ENCODE measurements at places on chromosomes 16 and 17.

GRCh38 chr17:32876417-32877163, at the start of gene MYO1D:
Gene MYO1D, minus strand, starts transcription at chr17:32877124. Its CDS starts 252 bp downstream, at chr17:32876872.
- DNase-seq = peak; percentile 72
- peak within 1 kb of the TSS; percentile 94 for H3K4me3 ChIP-seq
- peak within 1 kb of the TSS; percentile 74 for H3K27ac ChIP-seq
- peaks cover 9% of the 10 kb centered on the region for H3K27me3 ChIP-seq
- peaks cover 11% of the 10 kb centered on the region for H3K4me1 ChIP-seq
- H3K36me3 ChIP-seq = no peaks in the 10 kb centered on the region

GRCh38 chr17:3846437-3847164, 555 bp upstream of the NCBP3 start:
- H3K4me1 ChIP-seq = peaks cover 13% of the 10 kb centered on the region
- H3K4me3 ChIP-seq = peak overlapping the region; percentile 91
- H3K27me3 ChIP-seq = peaks cover 6% of the 10 kb centered on the region
- H3K36me3 ChIP-seq = peaks cover 20% of the 10 kb centered on the region

GRCh38 chr17:4090898-4091297, 51.9 kb downstream of the ZZEF1 start:
- no peak overlapping the region for H3K27ac ChIP-seq
- H3K4me3 ChIP-seq = no peak overlapping the region
- no peaks in the 10 kb centered on the region for H3K27me3 ChIP-seq
- H3K4me1 ChIP-seq = no peaks in the 10 kb centered on the region
- no peak for DNase-seq

GRCh38 chr16:19384656-19385055, 33.0 kb upstream of the TMC5 start:
- peaks cover 52% of the 10 kb centered on the region for H3K27me3 ChIP-seq
- H3K27ac ChIP-seq = no peak overlapping the region
- no peak overlapping the region for H3K4me3 ChIP-seq
- no peak for DNase-seq
- no peaks in the 10 kb centered on the region for H3K36me3 ChIP-seq

- DNase-seq = no peak
- no peak overlapping the region for H3K27ac ChIP-seq
- H3K36me3 ChIP-seq = no peaks in the 10 kb centered on the region
- H3K27me3 ChIP-seq = no peaks in the 10 kb centered on the region
These were observed 98.4 kb upstream of the GSE1 start for GRCh38 chr16:85514598-85515318.

DNA sequence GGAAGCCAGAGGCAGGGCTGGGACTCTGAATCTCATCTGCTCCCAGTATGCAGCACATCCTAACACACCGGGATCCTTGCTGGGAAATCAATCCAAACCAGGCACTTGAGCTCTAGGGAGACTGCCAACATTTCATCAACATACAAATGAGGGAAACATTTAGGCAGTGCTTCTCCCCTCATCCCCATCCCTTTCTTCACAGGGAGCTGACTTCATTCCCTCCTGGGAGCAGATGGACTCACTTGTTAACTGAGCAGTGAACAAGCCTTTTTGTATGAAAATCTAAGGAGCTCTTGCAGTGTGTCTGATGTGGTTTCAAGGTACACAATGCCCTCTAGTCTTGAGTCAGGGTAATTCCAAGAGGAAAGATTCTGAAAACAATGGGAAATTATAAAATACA, 96.3 kb downstream of the TMEM114 start:
- no peaks in the 10 kb centered on the region for H3K4me1 ChIP-seq
- no peak overlapping the region for H3K4me3 ChIP-seq
- DNase-seq = no peak
- H3K27me3 ChIP-seq = no peaks in the 10 kb centered on the region
- no peak overlapping the region for H3K27ac ChIP-seq

GRCh38 chr17:356671-357434, 4.2 kb upstream of the RPH3AL start:
- H3K36me3 ChIP-seq = peaks cover 2% of the 10 kb centered on the region
- no peak for DNase-seq
- no peaks in the 10 kb centered on the region for H3K27me3 ChIP-seq
- H3K4me1 ChIP-seq = no peaks in the 10 kb centered on the region
- no peak overlapping the region for H3K4me3 ChIP-seq
- no peak overlapping the region for H3K27ac ChIP-seq

GRCh38 chr16:88083582-88083981, 132.3 kb downstream of the BANP start:
- H3K4me3 ChIP-seq = no peak overlapping the region
- H3K27ac ChIP-seq = no peak overlapping the region
- H3K27me3 ChIP-seq = no peaks in the 10 kb centered on the region
- no peaks in the 10 kb centered on the region for H3K4me1 ChIP-seq
- no peak for DNase-seq

All from T-helper 2 cell treated with Interferon-gamma antibody and Interleukin-4, amounts not matched to agents 5 μg/mL and 100 μg/mL, for 36 hours (primary cell).